ENCODE measurements at places on chromosomes 1 and 21.
A peak's percentile ranks its signal among the peaks of the same experiment; 100 is the strongest.

DNA sequence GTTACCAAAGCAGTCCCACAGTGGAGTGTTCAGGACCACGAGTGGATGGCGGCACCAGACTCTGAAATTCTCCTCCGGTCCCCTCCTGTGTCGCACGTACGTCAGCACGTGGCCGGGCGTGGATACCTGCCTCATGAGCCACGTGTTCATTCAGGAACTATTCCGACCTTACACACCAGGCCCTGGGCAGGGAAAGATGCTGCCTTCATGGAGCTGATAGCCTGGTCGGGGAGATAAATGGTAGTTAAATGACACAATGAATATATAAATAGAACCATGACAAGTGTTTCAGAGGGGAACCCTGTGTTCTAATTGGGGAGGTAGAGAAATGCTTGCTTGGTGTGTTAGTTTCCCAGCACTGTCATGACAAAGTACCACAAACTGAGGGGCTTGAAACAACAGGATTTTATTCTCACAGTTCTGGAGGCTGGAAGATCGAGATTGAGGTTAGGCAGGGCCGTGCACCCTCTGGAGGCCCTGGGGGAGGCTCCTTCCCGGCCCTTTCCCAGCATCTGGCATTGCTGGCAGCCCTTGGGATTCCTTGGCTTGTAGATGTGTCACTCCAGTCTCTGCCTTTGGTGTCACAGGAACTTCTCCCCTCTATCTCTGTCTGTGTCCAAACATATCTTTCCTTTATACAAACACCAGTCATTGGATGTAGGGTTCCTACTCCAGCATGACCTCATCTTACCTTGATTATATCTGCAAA lies 28.9 kb upstream of the GPR137B start:
- no peak for DNase-seq

- DNase-seq: peak; percentile 31
These were observed 1.2 kb downstream of the HHIPL2 start for GRCh38 chr1:222546548-222547259.

DNA sequence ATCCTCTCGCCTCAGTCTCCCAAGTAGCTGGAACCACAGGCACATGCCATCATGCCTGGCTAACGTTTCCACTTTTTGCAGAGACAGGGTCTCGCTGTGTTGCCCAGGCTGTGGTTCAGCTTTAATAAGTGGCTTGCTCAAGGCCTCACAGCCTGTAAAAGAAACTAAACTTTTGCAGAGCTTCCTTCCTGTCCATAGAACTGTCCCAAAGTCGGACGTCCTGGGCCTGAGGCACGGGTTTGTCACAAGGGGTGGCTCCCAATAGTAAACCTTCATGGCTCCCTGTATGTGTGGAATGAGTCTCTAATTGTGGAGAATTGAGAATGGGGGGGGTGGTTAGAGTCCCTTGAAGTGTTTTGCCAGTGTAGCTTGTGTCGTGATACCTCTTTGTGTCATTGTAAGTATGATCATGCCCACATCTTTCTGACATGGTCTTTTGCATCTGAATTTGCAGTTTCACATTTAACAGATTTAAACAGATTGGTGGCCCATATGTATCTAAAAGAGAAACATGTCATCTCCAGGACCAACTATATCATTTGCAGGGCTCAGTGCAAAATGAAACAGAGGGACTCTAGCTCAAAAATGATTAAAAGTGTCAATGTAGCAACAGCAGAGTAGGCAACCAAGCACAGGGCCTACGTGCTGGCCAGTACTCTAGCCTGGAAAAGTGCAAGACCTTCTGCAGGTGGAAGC lies 332.1 kb downstream of the KIF26B start:
- DNase-seq: no peak

GRCh38 chr1:226627924-226628611 lies 79.5 kb downstream of the STUM start:
- no peak for DNase-seq

GRCh38 chr1:18111605-18112297 lies 4.2 kb downstream of the IGSF21 start:
- no peak for DNase-seq

- DNase-seq: no peak
These were observed 77.6 kb upstream of the VAV3 start for GRCh38 chr1:108042610-108043009.

- DNase-seq: no peak
These were observed 239.2 kb upstream of the RAB4A start for GRCh38 chr1:229031481-229032341.

- DNase-seq: no peak
These were observed 24.1 kb downstream of the PIGM start for GRCh38 chr1:160007577-160008200.

DNA sequence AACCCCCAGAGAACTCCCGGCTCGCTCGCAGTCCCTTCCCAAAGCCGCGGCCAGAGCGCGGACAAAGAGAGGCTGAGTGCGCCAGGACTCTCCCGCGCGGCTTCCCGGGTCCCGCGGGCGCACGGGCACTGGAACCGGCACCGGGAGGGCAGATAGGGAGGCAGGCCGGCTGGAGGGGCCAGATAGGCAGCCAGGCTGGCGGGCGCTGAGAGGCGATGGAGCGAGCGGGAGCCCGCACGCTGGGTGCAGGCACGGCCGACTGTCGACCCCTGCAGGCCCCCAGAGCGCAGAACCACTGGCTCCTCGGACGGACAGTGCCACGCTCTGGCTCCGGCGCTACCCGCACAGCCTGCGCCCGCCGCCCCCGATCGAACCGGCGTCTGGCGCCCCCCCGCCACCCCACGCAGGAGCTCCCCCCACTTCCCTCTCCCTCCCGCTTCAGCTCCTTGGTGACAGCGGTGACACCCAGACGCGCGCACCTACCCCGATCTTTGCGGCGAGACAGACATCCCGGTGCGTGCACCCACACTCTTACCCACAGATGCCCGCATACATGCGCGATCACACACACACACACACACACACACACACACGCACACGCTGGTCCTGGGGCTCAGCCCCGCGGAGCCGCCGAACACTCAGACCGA lies 534 bp downstream of the SLC6A9 start:
- no peak for DNase-seq

DNA sequence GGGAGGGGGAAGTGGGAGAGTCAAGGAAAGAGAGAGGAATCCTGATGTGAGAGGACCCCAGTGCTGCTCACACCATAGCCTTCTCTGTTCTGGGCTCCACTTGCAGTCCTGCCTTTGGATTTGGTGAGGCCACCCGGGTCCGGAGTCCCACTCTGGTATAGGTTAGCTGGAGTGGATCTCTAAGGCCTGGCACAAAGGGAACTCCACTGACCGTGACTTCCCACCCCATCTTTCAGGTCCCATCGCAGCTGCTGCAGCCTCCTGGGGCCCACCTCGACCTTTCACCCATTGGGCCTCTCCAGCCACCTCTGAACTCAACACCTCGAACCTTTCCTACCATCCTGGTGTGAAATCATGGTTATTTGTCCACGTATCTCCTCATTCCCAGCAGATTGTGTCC lies 324.4 kb downstream of the MATN1 start:
- no peak for DNase-seq

GRCh38 chr1:151942882-151943281 lies 33.6 kb upstream of the THEM4 start:
- no peak for DNase-seq

DNA sequence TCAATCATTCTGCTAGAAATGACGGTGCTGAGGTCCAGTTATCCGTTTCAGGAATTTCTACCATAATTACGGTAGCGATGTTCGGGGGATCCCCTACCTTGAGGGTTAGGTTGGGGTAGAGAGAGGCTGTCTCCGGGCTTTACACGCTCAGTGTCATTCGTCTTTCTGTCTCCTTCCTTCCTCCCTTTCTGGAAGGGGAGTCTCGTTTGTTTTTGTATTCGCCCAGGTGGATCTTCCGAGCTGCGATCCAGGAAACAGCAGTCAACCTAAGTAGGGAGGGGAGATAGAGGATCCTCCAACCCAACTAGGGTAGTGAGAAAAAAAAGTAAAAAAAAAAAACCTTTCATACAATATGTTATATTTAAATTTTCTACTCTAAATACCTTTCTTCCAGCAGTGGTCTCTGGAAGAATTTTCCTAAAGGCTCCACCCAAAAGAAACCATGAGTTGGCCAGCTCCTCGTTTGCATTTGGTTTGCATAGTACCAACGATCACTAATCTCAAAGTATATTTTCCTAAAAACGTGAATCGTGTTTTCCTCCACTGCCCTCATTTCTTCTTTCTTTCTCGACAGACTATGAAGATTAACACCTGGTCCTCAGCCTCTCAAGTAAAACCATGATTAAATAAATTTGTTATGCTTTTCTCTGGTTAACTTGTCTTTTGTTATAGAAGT lies 611 bp upstream of the PIK3C2B start:
- DNase-seq: no peak

GRCh38 chr1:76542359-76542758 lies 324.9 kb upstream of the ST6GALNAC5 start:
- peak; percentile 14 for DNase-seq

DNA sequence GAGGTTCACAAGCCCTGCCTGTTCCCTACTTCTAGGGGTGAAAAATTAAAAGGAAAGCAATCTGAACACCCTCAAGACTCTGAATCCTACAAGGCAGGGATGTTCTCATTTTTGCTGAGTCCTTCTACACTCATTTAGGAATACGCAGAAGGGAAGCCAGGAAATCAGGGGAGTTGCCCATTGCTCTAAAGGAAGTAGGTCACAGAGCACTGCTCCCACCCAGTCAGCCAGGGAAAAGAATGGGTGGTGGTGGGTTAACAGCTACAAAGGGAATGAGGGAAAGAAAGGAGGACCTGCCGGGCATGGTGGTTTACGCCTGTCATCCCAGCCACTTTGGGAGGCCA lies 2.4 kb upstream of the CTTNBP2NL start:
- no peak for DNase-seq

- no peak for DNase-seq
These were observed 17.8 kb downstream of the PKNOX1 start for GRCh38 chr21:42991992-42992740.

DNA sequence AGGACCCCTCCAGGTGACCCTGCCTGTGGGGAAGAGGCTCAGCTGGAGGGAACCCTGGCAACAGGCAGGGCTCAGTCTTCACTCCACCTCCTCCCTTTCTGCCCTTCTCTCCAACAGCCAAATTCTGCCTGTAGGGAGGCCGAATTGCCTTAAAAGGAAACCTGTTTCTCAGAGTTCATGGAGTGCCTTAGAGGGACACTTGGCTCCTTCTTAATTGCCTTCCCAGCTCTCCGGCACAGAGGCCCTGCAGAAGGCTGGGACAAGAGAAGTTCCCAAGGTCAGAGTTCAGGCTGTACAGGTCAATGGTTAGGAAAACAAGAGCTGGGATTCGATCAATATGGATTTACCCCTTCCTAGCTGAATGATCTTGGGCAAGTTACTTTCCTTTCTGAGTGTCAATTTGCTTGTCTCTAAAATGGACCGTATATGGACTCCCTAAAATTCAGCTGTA lies 6.2 kb downstream of the CSRP1 start:
- DNase-seq: no peak

DNA sequence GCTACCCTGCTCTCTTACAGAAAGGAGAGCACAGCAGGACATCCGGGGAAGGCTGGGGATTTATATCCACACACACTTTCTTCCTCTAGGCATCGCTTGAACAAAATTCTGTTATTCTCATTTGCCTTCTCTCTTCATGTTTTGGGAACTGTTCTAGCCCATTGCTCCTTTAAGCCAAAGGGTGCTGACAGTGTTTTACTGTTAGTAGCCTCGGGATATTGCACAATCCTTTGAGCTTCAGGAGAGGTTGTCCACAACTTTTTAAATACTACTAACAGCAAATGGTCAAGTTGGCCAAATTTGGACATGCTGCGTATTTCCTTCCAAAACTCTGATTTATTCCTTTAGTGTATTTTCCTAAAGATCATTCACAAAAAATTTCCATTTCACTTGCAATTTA lies 579.2 kb upstream of the RGS18 start:
- DNase-seq: no peak

- no peak for DNase-seq
These were observed 256.3 kb upstream of the DUSP10 start for GRCh38 chr1:221998186-221998612.

- DNase-seq: no peak
These were observed 227.9 kb downstream of the CENPF start for GRCh38 chr1:214830941-214831340.

Data from NCI-H1417 treated with DMSO at 0.1 percent for 48 hours (cell line).